ENCODE measurements at places on chromosomes 7 and 10.
A peak's percentile ranks its signal among the peaks of the same experiment; 100 is the strongest.

GRCh38 chr10:11448545-11449244 lies 162.8 kb downstream of the USP6NL start:
- H3K36me3 ChIP-seq: peaks cover 1% of the 10 kb centered on the region
- no peak overlapping the region for H3K4me3 ChIP-seq
- no peaks in the 10 kb centered on the region for H3K4me1 ChIP-seq

DNA sequence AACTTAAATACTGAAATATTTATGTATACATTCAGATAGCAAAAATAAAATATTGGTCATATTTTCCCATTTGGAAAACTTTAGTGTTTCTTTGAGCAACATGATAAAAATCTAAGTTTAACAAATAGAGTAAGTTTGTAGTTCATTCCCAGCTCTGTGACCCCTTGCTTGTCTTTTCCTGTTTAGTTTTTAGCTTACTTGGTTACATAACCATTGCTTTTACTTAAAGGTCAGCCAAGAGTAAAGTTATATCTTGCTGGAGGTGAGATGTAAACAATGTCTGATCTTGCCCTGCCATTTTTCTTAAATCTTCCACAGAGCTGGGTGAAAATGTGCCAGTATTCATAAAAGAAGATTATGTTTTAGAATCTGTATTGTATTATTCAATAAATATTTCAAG lies 46.7 kb upstream of the MDFIC start:
- H3K36me3 ChIP-seq: no peaks in the 10 kb centered on the region
- no peak for DNase-seq
- no peaks in the 10 kb centered on the region for H3K4me1 ChIP-seq
- no peak overlapping the region for H3K27ac ChIP-seq
- H3K4me3 ChIP-seq: no peak overlapping the region
- no peaks in the 10 kb centered on the region for H3K27me3 ChIP-seq

DNA sequence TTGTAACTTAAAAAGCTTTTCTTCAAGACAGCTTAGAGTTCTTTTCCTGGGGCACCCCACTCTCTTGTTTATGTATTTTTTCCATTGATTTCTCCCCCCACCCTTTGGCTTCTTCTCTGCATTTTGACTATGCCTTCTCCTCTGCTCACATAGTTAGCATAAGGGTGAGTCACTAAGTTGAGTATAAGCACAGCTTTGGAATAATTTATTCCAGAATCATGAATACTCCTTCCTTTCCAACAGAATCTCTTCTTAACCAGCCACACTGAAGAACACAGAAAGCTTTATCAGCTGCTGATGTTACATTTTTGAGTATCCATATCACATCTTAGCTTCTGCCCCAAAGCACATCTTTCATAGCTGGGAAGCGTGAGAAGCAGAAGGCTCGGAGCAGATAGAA lies 449.5 kb upstream of the MKI67 start:
- peaks cover 4% of the 10 kb centered on the region for H3K27me3 ChIP-seq
- peaks cover 4% of the 10 kb centered on the region for H3K4me1 ChIP-seq
- H3K36me3 ChIP-seq: no peaks in the 10 kb centered on the region
- H3K27ac ChIP-seq: no peak overlapping the region
- H3K4me3 ChIP-seq: no peak overlapping the region

DNA sequence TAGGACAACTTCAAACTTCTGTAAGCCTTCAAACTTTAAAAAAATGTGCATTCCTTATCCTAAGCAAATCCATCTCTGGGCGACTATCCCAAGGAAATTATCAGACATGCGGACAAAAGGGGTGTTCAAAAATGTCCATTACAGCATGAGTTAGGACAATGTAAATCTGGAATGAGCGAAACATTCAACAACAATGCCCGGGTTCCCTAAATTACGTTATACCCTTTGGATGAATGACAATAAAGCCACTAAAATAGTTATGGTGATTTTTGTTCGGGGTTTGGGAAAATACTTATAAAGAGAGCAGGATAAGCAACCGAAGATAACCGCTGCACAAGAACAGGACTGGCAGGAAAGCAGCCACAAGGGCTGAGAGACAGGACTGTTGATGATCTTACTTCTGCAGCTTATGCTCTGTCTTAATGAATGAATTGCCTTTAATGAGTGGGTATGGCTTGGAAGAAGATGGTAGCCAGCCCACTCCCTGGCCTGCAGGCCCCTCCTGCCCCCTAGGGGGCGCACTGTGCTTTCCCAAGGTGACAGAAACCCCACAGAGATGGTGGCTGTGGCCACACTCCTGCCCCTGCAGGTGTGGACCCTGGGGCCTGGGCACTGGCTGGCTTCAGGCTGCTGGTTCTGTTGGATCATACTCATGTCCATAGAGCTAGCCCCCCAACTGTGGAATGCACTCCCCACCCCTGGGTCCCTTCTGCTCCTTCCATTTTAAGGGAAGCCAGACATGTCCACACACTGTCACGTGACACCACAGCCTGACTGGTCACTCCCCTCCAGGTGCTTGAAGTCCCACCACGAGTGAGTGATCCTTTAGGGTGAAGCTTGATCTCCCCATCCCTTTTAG lies 45.0 kb downstream of the ZCCHC24 start:
- DNase-seq: peak; percentile 60
- no peaks in the 10 kb centered on the region for H3K36me3 ChIP-seq
- H3K4me1 ChIP-seq: peaks cover 6% of the 10 kb centered on the region
- no peak overlapping the region for H3K27ac ChIP-seq
- H3K27me3 ChIP-seq: no peaks in the 10 kb centered on the region

DNA sequence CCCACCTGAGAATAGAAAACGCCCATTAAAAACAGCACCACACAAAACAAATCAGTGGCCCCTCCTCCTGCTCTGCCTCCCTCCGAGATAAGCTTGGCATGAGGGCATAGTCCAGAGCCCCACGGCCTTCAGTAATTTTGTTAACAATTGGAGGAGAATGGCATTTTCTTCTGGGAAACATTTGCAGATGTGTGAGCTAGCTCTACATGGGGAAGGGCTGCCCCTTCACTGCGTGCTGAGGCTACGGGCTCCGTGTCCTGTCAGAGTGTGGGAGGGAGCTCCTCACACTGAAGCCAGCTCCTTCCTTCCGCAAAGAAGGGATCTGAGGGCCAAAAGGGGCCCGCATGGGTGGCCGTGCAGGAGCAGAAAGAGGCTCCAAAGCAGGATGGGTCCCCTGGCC lies 15.2 kb downstream of the GRK5 start:
- H3K27ac ChIP-seq: no peak overlapping the region
- peaks cover 8% of the 10 kb centered on the region for H3K4me1 ChIP-seq
- DNase-seq: no peak
- H3K36me3 ChIP-seq: no peaks in the 10 kb centered on the region

- H3K27ac ChIP-seq: no peak overlapping the region
- H3K27me3 ChIP-seq: no peaks in the 10 kb centered on the region
- H3K4me3 ChIP-seq: no peak overlapping the region
- DNase-seq: no peak
- H3K4me1 ChIP-seq: no peaks in the 10 kb centered on the region
Observed at GRCh38 chr7:94059746-94060145, 55.6 kb upstream of the BET1 start.

DNA sequence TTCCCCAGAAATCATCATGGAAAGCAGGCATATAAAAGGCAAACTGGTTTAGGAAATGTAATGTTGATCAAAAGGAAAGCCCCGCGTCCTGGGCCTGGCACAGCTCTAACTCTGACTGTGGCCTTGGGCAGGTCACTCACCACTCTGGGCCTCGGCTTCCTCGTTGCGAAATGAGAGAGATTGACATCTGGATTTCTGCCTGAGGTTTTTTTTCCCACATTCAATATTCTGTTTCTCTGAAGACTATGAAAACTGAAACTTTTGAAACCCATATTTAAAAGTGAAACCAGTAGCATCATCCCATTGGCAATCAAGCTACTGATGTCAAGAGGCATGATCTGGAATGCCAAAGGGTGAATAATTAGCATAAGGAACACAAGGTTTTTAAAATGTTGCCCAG lies 369.7 kb upstream of the NPVF start:
- no peaks in the 10 kb centered on the region for H3K4me1 ChIP-seq
- no peaks in the 10 kb centered on the region for H3K27me3 ChIP-seq
- no peak for DNase-seq
- H3K36me3 ChIP-seq: no peaks in the 10 kb centered on the region
- no peak overlapping the region for H3K27ac ChIP-seq

- no peak overlapping the region for H3K4me3 ChIP-seq
- peaks cover 2% of the 10 kb centered on the region for H3K36me3 ChIP-seq
- H3K27ac ChIP-seq: no peak overlapping the region
- no peaks in the 10 kb centered on the region for H3K27me3 ChIP-seq
- DNase-seq: peak; percentile 15
- H3K4me1 ChIP-seq: peaks cover 25% of the 10 kb centered on the region
Observed at GRCh38 chr10:44961931-44962750, 2.5 kb downstream of the RASSF4 start.

All from H9 (cell line).